ENCODE measurements at places on chromosomes 11 and 22. TPM values are rescaled to one million over a fixed set of nuclear protein-coding genes. Genes with fewer than 3 reads are reported as not detected.

TM7SF2 gene
- 14.8 TPM for total RNA-seq

GRCh38 chr11:60914633-60915247 lies 782 bp downstream of the TMEM109 start:
- peak; percentile 49 for DNase-seq

LIPT2 gene
- total RNA-seq, result 4.5 TPM

- DNase-seq, result no peak
These were observed 79.6 kb downstream of the CELSR1 start for GRCh38 chr22:46457502-46458488.

GRCh38 chr11:111391328-111392124 lies 12.5 kb upstream of the POU2AF1 start:
- DNase-seq, result no peak

MGAT3 gene
- not detected for total RNA-seq

DNA sequence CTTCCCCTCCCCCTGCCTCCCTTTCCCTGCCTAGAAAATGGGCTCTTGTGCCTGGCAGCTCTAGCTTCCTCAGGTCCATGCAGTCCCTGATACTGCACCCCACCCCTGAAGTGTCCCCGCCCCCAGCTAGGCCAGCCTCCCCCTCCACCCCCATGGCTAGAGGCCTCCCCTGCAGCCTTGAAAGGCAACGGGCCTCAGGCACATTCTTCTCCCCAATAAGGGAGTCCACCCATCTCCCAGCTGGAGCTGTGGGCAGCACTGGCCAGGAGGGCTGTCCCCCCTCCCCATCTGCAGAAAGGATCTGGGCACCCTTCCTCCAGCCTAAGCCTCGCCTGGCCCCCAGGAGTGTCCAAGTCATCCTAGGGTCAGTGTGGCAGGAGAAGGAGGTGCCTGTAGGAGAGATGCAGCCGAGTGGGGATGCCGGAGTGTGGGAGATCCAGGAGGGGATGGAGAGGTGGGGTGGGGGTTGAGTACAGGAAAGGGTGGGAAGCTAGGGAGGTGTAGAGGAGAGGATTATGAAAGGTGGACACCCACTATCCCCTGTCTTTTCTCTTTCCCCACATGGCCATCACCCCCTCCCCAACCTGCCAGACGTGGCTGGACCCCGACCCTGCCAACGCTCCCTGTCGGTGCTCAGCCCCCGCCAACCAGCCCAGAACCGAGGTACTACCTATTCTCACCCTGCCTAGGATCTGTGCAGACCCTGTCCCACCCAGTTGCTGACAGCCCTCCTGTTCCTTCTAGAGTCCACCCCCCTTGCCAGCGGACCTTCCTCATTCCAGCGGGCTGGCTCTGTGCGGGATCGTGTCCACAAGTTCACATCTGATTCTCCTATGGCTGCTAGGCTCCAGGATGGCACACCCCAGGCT lies 9.3 kb downstream of the SMTN start:
- DNase-seq, result no peak

DNA sequence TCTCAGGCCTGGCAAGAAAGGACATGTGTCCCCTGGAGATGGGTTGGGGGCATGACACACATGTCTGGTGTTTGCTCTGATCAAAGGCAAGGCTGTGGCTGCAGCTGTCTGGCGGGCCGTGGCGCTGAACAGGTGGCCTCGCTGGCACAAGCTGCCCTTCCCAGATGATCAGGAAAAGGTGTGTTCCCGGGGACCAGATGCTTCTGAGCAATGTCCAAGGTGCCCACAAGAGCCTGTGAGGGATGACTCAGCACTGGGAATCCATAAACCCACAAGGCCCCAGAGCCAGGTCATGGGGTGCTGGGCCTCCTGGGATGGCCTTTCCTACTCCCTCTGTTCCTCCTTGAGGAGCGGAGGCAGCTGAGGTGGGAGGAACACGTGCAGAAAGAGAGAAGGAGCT lies 9.7 kb upstream of the LRP5 start:
- no peak for DNase-seq

GRCh38 chr11:2706321-2706720 lies 6.5 kb upstream of the KCNQ1OT1 start:
- no peak for DNase-seq

DNA sequence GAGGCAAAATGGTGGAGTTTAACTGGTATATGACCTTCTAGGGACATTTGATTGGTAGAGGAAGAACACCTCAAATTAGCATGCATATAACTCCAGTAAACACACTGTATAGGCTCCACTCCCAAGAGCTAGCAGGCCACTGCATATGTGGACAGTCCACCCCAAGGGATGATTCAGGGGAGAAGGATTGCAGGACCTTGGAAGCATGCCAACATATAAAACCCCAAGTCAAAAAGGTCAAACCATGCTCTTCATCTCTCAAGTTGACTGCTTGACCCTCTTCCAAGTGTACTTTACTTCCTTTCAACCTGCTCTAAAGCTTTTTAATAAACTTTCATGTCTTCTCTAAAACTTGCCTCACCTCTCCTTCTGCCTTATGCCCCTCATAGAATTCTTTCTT lies 459.9 kb upstream of the CCDC179 start:
- DNase-seq, result no peak

GRCh38 chr11:69280994-69281393 lies 13.0 kb upstream of the MYEOV start:
- no peak for DNase-seq

DNA sequence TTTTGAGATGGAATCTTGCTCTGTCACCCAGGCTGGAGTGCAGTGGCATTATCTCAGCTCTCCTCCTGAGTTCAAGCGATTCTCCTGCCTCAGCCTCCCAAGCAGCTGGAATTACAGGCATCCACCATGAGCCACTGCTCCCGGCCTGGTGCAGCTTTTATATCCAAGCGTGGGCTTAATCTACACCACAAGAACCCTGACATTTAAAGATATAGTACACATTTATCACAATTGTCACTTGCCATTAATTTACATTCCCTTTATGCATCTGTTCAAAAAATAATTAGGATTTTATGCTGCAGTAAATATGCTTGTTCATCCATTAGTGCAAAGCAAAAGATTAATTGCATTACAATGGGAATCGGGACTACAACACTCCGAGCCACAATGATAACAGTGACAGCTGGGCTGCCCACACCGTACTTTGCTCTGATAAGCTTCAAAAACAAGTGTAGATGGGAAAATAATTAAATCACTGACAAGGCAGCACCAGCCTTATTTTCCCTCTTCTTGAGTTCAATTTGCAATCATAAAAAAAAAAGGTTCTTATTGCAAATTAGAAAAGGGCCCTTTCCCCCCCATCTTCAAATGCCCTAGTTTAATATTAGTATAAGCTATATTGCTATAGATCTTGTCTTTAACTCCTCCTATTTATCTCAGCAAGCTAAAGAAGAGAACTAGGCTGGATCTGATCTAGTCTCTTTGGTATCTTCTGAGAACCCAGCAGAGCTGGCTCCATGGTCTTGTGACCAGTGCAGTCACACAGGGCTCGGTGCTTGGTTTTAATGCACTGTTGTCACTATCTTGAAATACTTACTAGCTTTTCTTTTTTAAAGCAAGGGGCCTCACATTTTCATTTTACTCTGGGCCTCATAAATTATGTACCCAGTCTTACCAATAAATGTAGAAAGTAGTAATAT lies 206.2 kb upstream of the LRRC4C start:
- DNase-seq, result no peak

- DNase-seq, result no peak
These were observed 68.9 kb upstream of the RTL6 start for GRCh38 chr22:44566911-44567310.

DNA sequence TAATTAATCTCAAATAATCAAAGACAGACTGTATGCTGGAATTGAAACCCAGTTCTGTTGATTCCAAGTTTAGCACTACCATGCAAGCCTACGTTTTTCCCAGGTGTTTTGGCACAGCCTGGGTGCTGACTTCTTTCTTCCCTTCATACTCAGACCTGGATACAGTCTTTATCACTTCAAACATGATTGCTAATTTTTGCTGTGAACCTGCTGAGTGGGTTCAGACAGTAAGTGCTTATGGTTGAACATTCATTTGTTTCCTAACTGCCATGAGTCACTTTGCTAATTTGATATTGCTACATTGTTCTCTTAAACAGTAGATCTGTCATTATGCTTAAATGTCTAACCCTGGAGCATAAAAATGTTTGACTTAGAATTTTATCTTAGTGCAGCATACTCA lies 12.2 kb downstream of the PAAF1 start:
- peak; percentile 26 for DNase-seq

DNA sequence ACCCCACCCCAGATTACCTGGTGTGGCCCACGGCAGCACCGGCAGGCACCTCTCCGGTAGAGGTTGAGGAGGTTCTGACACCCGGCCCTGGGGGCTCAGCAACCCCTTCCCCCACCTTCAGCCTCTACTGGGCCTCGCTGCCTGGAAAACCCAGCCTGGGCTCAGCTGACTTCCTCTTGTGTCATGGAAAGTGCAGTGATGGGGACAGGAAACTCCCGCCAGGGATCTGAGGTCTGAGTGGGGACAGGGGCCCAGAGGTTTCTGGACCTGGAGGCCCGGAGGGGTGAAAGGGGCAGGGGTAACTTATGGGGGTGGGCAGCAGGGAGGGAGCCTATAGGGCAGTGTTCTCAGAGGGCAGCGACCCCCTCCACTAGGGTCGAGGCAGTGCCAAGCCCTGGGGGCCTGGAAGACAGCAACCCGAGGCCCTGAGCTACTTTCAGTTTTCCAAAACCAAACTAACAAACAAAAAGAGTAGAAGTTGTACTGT lies 10.0 kb upstream of the CD5 start:
- no peak for DNase-seq
